ENCODE measurements at places on chromosomes 1 and 21. TPM values are rescaled to one million over a fixed set of nuclear protein-coding genes. Genes with fewer than 3 reads are reported as not detected.

Gene CYP4A22
- not detected for total RNA-seq

Gene MCL1
- 212 TPM for total RNA-seq

DNA sequence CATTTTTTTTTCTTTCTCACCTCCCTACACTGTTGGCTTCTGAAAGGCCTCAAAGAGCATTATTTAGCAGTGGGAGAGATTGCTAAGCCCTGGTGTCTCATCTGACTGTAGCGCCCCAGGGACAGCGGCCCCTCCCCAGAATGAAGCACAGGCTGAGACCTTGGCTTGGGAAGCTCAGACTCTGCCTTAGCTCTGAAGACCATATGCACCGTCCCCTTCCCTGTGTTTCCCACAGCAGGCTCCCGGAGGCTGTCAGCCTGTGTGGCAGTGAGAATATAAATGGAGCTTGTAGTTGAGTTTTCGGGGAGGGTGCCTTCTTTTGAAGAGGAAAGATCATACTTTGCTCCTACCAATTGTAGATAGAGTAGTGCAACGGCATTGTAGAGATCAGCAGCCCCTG is 25.3 kb downstream of the SMYD2 start:
- ATAC-seq, result no peak

DNA sequence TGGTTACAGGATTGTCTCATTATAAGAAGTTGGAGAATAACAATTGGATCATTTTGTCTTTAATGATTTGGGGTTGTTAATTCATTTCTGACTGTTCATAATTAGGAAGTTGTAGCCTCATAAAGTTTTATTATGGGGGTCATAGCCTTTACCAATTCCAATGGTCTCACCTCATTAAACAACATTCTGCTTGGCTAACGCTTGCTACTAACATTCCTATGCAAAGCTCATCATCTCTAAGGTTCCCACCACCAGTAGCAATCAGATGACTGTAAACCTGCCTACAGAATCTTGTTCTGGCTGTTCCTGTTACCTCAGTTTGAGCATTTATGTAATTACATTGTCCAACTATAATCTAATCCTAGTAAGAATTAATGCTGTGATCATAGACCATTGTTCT is 60.2 kb downstream of the ODF2L start:
- no peak for ATAC-seq

Gene LINGO4
- not detected for total RNA-seq

Gene MCOLN3
- total RNA-seq, result 0.52 TPM

DNA sequence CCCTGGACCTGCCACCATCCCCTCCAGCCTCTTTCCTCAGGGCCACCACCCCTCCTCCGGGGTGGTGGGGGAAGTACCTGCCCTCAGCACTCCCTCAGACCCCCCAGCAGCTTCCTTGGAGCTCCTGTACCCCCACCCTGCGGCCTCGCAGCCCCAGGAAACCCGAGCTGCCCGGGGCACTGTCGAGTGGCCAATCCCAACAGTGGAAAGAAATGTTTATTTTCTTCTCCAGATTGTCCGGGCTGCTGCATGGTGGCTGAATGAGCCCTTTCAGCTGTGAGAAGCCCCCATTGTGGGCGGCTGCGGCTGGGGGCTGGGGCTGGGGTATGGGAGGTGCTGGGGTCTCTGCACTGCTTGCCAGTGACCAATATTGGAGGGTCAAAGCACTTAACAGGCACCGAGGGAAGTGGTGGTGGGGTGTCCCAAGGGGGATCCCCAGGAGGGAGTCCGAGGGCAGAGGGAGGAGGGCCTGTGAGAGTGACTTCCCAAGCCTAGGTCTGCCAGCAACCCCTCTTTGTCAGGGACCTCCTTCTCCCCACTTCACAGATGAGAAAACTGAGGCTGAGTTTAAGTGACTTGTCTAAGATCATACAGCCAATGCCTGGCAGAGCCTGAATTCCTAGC is 25.2 kb downstream of the RUNX3 start:
- ATAC-seq, result no peak

DNA sequence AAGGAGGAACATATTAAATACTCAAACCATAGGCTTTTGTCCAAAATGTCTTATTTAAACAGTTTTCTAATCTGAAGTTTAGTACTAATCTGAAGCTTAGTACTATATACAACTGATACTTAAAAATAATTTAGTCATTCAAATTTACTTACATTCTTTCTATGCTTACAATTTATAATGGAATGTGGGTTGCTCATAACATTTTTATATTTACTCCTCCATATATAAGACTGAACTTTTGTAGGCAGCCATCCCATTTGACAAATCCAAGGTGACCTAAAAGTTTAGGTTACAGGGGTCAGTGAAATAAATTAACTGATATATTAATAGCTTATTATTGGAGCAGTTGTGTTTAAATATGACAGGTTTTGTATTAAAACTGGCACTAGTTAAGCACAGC is 570.6 kb downstream of the DPYD start:
- ATAC-seq, result no peak

Gene ERG
- total RNA-seq, result 12.4 TPM

DNA sequence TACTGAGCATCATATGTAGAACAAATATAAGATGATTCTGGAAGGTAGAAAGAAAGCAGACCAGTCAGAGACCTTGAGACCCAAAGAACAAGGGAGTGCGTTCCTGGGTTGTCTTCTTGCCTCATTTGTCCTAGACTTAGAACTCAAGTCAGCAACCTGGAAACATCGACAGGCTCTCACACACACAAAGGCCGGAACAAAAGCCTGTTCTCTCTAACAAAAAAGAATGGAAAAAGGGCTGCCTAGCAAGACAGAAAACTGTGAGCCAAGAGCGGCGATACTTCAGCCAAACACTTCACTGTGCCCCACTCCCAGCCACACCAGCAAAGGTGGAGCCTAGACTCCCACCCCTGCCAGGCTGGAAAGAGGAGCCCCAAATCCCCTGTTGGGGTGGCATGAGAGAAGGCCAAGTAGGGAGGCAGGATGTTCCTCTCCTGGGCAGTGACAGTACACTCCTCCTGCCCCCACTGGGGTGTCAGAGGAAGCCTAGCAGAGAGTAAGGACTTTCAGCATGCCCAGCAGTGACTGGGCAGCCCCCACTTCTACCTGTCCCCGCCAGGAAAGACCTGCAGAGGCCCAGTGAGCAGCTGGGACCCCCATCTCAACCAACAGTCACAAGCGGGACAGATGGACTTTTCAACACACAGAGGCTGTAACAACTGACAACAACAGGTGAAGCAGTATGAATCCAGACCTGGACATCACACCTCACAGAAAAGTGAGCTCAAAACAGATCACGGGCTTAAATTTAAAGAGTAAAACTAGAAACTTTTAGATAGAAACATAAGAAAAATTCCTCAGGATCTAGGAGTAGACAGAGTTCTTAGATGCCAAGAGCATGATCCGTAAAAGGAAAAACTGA is 33.0 kb downstream of the MRAP start:
- ATAC-seq, result no peak

DNA sequence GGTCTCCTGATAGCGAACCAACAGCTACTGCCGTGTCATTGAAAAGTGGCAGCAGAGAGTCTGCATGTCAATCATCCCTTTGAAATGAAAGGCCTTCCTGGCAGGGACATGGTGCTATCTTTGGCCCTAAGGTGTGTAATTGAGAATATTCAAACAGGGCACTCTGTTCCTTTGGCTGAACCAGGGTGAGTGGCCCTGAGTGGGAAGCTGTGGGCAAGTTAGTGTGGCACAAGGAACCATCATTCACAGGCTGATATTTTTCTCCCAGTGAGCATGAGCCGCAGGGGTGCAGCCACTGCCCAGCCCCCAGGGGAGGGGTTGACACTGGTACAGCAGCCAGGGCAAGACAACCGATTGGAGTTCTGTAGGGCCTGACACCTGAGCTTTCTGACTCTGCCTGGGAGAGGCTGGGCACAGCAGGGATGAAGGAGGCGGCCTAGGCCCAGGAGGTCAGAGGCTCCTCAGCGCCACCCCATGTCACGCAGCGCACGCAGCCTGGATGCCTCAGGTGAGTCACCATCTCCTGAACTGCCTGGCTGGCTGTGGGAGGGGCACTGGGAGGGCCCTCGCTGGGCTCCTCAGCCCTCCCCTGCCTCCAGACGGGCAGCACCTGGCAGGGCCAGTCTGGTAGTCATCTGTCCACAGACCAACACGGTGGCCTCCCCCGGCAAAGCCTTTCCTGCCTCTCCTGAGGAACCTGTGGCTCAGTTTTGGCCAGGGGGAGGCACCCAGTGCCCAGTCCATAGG is 13.2 kb downstream of the QSOX1 start:
- ATAC-seq, result no peak

GRCh38 chr1:28104866-28105467 is 16.6 kb upstream of the EYA3 start:
- peak; percentile 16 for ATAC-seq

DNA sequence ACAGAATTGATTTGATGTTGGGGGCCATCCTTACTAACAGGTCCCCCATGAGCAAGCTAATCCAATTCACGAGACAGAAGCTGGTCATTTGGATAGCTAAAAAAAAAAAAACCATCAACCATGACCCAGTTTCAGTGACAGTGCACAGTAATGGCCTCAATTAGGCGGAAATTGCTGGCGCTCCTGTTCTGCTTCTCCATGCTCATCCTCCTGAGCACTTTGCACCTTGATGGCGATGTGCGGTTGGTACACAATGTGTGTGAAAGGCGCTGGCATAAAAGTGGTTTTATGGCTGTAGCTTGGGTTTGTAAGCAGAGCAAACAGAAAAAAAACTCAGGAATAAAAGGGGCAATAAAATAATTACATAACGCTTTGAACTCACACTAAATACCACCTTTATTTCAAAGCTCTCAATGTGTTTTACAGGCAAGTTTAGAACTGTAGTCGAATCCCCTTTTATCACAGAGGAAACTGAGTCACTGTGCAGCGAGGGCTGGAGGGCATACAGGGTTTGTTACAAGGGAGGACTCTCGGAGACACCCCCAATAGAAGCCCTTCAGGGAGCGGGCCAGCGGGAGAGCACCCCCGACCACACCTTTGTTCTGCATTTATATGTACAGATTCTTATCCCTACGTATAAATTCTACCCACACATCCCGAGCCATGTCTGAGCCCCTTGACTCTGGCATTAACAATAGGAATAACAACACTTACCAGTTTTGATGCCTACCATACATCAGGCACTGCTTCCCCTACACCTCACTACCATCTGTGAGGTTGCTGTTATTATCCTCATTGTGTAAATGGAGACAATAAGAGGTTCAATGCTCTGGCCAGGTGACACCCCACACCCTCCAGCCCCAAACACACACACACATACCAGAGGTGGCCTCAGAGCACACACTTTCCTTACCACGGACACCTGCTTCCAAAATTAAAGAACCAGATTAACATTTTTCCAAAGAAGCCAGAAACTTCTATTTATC is 213.5 kb upstream of the IRF2BP2 start:
- no peak for ATAC-seq

Measured in gastroesophageal sphincter (tissue), 4 donors.